Activated CD8-positive, alpha-beta memory T cell treated with anti-CD3 and anti-CD28 coated beads for 4 hours (primary cell): ENCODE measurements at places on chromosomes 12 and 14.

DNA sequence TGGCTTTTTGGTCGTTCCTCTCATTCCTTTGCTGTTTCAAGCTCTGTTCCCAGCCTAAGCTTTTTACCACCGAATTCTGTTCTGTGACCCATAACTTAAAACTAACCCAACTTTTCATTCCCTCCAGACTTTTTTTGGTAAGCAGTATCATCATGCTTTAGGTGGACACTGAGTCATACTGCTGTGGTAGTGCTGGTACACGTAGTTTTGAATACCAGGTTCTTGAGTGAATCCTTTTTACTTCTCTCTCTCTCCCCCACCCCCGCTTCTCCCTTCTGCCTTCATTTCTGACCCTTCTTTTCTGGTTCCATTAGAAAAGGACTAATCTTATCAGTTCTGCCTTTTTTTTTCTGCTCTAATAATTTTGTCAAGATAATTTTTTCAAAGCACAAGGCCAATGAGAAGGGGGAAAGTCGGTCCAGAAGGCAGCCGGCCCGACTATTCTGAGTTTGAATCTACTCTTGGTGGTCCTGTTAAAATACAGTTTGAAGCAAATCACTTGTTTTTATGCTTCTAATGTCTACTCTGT is 2.3 kb upstream of the MDM2 start:
- no peak for DNase-seq

DNA sequence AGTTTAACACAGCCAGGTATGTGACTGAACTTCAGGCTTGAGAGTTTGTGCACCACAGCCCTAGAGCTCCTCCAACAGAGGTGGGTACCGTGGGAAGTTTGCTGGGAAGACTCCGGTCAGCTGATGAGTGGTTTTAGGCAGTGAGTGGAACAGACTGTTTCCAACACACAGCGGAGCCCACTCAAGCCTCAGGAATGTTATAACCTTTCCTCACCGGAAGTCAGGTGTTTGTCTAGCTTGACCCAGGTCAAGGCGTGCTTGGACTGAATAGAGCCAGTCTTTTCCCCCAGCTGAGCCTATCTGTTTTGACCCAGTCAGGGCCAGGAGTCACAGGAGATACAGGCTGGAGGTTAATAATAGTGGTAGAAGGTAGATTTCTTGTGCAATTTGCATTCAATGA is 138.4 kb upstream of the PARP11 start:
- DNase-seq, result no peak

DNA sequence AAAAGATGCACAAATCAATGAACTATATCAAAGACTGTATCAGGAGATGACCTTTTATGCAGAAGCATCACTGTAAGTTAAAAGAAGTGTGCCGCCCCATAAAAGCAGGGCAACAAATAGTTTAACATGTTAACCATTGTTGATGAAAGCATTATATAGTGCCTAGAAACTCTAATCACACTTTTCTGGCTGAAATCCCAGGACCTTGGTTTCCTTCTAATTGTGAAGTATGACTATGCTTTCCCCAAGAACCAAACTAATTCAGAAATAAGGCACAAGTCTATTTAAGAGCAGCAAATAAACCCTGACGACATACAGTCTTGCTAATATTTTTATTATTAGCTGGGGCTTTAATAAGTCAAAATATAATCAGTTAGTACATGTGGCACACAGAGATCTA is 21.7 kb downstream of the RACGAP1 start:
- DNase-seq, result no peak

GRCh38 chr12:130984183-130985058 is 30.7 kb downstream of the ADGRD1 start:
- DNase-seq, result no peak

- no peak for DNase-seq
These were observed 9.4 kb upstream of the WNT5B start for GRCh38 chr12:1619587-1619986.

DNA sequence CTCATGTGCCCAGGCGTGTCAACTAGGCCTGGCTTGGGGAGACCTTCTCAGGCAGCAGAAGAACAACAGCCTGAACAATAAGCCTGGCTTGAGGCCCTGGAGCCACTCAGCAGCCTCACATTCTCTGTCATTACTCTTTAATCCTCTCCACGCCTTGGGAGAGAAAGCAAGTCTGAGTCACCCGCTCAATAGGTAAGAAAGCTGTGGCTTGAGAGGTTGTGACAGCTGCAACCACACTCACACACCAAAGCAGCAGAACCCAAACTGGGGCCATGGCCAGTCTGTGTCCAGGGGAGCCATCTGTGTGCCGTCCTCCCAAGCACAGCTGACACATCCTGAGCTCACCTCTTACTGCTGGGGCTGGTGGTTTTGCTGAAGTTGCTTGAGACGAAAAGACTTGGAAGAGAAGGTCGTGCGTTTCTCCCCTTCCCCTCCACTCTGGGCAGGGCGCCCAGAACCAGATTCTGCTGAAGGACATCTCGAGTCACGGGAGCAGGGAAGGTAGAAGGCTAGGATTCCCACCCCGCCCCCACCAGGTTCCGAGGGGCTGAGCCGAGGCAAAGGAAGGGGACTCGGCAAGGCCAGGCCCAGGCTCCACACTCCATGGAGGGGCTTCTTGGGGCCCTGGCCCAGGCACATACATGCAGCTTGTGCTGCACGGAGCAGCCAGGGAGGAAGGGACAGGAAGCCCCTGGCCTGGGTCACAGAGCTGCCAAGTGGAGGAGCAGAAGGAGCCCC is 5.5 kb downstream of the TMEM63C start:
- DNase-seq, result no peak

GRCh38 chr12:64110864-64111263 is 111.2 kb downstream of the KICS2 start:
- DNase-seq, result no peak

DNA sequence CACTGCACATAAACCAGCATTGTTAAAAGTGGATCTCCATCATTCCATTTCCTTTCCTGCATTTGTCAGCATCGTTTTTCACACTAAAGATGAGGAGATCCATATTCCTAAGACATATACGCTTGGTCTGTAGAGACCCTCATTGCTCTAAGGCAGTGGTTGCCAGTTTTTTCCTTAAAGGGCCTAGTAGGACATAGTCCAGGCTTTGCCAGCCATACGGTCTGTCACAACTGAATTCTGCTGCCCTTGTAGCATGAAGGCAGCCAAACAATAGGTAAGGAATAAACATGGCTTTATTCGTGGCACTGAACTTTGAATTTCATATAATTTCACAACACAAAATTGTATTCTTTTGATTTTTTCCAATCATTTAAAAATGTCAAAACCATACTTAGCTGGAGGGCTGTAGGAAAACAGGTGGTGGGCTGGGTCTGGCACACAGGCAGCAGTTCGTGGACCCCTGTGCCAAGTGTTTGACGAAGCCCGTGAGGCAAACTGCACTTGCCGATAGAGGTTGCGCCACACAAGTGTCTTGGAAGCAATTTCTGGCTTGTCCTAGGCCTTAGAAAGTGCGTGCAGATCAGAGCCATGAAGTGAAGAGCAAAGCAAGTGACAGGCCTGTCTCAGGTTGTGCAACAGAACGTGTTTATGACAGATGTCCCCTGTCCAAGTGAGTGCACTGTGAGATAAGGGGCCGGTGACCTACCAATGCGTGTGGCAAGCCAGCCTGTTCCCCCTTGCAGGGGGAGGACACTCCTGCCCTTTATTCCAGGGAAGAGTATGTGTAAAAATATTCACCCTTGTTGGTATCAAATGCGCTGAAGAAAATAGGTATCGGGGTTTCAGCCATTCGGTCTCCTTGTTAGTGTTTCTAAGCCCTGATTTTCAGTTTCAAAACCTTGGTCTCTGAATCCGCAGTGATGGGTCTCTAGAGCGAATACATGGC is 916 bp upstream of the CHPT1 start:
- no peak for DNase-seq

DNA sequence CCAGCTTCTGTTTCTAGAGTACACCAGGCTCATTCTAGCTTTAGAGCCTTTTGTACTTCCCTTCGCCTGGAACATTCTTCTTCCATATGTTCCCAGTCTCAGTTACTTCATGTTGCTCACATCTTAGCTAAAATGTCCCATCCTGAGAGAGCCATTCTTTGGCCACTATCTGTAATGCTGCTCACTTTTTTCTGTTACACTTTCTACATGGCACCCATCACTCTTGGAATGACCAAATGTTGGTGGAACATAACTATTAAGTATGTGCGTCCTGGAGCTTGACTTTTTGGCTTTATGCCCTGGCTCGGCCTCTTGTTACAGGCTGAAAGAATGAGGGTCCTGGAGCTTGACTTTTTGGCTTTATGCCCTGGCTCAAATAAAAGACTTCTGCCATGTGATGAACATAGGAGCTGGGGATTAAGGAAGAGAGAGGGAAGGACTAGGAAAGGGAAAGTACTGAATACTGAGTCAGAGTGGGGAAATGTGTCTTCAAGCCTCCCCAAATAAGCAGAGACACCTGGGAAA is 442.9 kb upstream of the ATP2B1 start:
- no peak for DNase-seq

DNA sequence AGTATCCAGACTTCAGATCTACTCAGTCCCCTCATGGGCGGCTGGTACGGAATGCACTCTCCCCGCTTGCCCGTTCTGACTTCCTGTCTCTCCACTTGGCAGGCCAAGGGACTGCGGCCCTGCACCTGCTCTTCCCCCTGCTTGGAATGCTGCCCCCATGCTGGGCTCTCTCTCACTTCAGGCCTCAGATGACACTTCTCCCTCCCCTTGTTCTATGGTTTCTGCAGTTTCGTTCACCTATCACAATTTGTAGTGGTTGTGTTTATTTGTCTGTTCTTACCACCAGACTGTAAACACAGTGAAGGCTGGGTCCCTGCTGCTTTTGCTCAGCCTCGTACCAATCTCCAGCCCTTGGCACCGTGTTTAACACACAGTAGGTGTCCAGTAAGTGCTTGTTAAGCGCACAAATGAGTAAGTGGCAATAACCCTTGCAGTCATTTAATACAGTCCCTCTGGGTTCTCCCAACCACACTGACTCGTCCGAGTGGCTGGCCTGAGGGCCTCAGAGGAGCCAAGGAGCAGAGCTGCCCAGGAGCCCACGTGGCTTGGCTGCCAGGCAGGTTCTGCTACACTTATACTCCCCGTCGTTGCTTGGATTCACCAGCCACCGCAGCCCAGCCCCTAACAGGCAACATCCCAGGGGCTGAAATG is 11.8 kb downstream of the SLC6A12 start:
- no peak for DNase-seq

DNA sequence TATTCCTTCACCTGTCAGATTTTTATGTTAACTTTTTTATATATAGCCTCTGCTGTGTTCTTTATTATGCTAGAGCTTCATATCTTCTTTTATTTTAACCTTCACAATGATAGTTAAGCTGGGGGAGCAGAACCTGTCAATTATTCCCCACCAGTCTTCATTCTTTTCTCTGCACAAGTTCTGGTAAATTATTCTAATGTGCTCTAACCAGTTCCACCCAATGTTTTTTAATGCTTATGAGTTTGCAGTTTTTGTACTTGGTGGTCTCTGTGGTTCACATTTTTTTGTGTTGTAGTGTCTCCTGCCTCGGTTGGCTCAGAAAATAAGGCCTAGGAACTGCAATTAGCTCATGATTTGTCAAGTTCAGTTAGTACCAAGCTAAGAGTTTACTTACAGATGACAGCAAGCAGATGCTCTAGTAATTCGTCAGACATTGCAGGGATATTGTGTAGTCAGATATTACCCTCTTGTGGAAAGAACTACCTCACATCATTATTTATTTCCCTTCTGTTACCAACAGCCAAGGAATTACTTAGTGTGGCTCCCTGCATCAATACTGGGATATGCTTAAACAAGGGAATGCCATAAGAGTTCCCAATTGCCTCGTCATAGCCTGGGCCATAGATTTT is 14.5 kb downstream of the DYRK2 start:
- DNase-seq, result no peak

DNA sequence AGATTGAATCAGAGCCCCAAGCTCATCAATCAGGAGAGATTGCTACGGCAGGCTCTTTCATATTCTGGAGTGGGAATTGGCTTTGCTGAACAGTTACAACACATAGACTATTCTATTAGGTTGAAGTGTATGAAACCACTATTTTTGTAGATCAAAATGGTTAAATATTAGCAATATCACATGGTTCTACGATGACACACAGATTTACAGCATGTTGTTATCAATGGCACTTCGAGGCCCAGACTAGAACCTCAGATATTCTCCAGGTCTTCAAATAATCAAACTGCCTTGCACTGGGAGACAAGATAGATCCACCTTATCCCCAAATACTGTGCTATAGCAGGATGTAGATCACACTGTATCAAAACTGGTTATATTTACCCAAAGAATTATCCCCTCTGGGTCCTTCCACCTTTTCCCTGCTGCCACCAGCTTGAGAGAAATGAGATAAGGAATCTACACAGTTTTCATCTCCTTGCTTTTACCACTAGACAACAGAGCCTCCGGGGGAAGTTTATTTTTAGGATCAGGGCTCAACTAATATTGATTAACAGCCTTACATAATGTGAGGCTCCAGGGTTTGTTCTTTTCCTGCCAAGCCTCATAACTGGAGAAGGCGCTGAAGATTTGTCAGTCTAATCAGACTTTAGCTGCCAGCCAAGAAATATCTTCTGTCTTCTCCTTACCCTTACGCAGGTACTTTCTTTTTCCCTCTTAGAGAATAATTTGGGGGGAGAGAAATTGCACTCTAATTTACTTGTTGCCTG is 507.1 kb downstream of the DIO2 start:
- no peak for DNase-seq

- no peak for DNase-seq
These were observed 6.2 kb downstream of the OR4K17 start for GRCh38 chr14:20116748-20117147.

DNA sequence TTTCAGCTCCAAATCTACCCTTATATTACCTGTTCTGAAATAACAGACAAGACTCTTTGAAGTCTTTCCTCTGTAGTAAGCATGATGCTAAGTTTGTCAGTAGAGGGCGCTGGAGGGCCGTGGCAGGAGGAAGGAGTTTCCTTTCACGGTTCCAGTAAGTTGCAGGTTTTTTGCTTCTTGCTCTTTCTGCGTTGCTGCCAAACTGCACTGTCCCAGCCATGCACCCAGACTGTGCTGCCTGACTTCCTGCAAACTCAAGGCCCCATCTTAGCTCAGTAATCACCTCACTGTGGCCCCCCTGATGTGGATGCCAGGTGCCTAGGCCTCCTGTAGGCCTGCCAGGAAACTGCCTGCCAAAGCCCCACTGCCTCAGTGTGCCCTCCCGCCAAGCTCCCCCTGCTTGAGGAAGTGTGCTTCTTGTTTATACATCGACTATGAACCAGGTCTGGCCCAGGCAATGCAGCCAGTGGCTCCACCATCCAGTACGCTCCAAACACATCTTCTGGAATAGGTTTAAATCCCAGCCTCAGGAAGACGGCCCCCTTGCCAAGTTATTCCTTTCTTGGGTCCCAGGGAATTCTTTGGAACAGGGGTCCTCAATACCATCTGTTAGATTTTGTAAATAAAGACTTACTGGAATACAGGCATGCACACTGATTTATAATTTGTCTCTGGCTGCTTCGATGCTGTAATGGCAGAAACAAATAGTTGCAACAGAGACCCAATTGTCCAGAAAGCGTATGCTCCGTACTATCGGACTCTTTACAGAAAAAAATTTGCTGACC is 193.7 kb upstream of the LRIG3 start:
- no peak for DNase-seq

- no peak for DNase-seq
These were observed 12.0 kb upstream of the DTX1 start for GRCh38 chr12:113044516-113044915.

GRCh38 chr14:73239393-73240241 is 2.3 kb downstream of the PAPLN start:
- no peak for DNase-seq
